ENCODE measurements at places on chromosomes 16 and 17. TPM values are rescaled to one million over a fixed set of nuclear protein-coding genes. Genes with fewer than 3 reads are reported as not detected.
A peak's percentile ranks its signal among the peaks of the same experiment; 100 is the strongest.

- H3K27ac ChIP-seq = peak overlapping the region; percentile 30
- no peaks in the 10 kb centered on the region for H3K27me3 ChIP-seq
- H3K4me3 ChIP-seq = no peak overlapping the region
- H3K36me3 ChIP-seq = peaks cover 10% of the 10 kb centered on the region
- H3K4me1 ChIP-seq = peaks cover 38% of the 10 kb centered on the region
Observed at GRCh38 chr17:29162082-29162908, 17.9 kb downstream of the MYO18A start.

GRCh38 chr17:28497931-28498330, 8.2 kb upstream of the FOXN1 start:
- no peak overlapping the region for H3K4me3 ChIP-seq
- peaks cover 25% of the 10 kb centered on the region for H3K4me1 ChIP-seq
- H3K27me3 ChIP-seq = no peaks in the 10 kb centered on the region
- H3K27ac ChIP-seq = peak overlapping the region; percentile 36
- no peak for DNase-seq

GRCh38 chr16:86768228-86768791, 190.0 kb downstream of the FOXL1 start:
- H3K27ac ChIP-seq = no peak overlapping the region
- no peak for DNase-seq
- peaks cover 50% of the 10 kb centered on the region for H3K27me3 ChIP-seq
- peaks cover 45% of the 10 kb centered on the region for H3K4me1 ChIP-seq
- no peak overlapping the region for H3K4me3 ChIP-seq
- no peaks in the 10 kb centered on the region for H3K36me3 ChIP-seq

GRCh38 chr16:554640-555365, 5.4 kb upstream of the PRR35 start:
- peaks cover 3% of the 10 kb centered on the region for H3K4me1 ChIP-seq
- no peak for DNase-seq
- H3K4me3 ChIP-seq = no peak overlapping the region
- H3K27me3 ChIP-seq = peaks cover 9% of the 10 kb centered on the region
- no peaks in the 10 kb centered on the region for H3K36me3 ChIP-seq

ABCA9 gene
- total RNA-seq = 0.19 TPM

ITGB3 gene
- 1.6 TPM for total RNA-seq
